ENCODE measurements at places on chromosomes 7 and 10.

DNA sequence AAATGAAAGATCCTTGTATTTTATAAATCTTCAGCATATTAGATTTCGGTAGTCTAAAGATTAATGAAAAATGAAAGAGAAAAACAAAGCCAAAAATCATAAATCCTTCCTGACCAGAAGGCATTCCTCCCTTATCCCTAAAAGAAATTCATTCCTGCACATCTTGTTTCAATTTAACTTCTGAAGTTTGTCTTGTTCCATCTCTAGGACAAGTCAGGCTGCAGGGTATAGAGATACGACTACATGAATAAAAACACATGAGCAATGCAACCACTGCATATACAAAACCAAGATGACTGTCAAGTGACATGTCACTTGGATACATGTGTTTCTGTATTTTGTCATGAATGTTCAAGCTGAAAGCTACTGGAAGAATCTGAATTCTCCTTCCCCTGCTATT lies 214.9 kb downstream of the JAZF1 start:
- no peak for DNase-seq

- no peak for DNase-seq
These were observed 97.6 kb downstream of the SEM1 start for GRCh38 chr7:96612034-96612433.

DNA sequence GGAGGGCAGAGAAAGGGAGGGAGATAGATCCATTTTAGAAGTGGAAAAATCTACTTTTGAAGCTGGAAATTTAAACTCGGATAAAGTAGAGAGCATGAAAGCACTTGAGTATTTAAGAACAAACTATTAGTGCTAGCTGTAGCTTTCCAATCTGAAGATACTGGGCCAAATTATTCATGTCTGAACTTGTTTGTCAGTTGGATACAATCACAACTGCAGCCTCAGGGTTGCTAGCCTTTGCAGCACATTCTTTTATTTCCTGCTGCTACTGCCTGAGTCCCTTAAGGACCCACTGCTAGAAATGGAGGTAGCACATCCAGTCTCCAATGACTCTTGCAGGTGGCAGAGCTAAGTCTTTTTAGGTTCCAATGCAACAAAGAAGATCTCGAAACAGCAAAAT lies 8.3 kb upstream of the SLC25A13 start:
- no peak for DNase-seq

- DNase-seq, result no peak
These were observed 152.4 kb upstream of the CELF2 start for GRCh38 chr10:10865303-10865702.

DNA sequence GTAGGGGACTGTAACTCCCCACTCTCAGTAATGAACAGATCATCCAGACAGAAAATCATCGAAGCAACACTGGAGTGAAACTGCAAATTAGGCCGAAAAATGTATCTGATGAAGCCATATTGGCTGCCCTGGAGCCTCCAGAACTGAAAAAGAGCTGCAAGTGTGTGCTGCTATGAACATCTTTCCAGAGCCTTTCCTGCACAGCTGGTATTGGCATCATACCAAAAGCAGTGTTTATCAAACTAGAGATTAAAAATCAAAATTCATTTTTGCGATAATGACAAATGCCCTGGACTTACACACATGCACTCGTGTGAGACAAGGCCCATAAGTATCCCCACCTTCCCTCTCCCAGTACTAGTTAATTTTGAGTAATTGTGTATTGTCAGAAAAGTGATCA lies 6.8 kb upstream of the CLDN12 start:
- no peak for DNase-seq

GRCh38 chr10:88926566-88927415 lies 25.8 kb downstream of the ACTA2 start:
- DNase-seq, result no peak

DNA sequence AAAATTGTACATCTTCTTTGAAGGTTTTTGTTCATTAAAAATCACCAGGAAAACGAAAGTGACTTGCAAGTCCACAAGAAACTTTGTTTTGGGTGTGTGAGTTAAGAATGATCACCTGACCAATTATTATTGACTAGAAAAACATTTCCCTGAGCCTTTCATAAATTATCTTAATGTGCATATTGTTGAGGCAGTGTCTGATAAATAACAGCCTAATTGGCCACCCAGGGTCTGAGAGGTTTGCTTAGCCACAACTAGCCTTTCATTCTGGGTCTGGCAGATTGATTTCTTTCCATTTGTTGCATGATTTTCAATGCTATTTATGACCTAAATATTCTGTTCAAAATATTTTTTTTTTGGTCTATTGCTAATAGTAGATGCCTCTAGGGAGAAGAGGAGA lies 152.8 kb downstream of the AUTS2 start:
- DNase-seq, result no peak

DNA sequence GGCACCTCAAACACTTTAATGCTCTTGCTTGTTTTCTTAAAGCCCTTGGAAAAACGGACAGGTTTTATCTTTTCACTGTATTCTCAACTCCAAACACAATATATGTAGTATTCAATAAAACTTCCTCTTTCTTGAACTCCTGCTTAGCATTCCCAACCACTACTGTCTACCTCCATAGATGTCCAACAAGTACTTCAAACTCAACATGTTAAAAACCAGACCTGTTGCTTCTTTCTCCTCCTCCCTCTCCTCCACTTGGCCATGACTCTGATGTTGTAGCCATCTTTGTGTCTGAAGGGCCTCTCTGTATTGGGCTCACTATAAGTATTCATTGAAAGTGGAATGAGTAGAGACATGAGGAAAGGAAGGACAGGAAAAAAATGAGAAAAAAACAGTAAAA lies 16.2 kb upstream of the COL17A1 start:
- no peak for DNase-seq

GRCh38 chr10:96588616-96589419 lies 2.0 kb upstream of the TM9SF3 start:
- no peak for DNase-seq

- DNase-seq, result no peak
These were observed 143.5 kb downstream of the ZMYND11 start for GRCh38 chr10:278707-279106.

- DNase-seq, result no peak
These were observed 97.7 kb downstream of the ARHGAP12 start for GRCh38 chr10:31830887-31831286.

DNA sequence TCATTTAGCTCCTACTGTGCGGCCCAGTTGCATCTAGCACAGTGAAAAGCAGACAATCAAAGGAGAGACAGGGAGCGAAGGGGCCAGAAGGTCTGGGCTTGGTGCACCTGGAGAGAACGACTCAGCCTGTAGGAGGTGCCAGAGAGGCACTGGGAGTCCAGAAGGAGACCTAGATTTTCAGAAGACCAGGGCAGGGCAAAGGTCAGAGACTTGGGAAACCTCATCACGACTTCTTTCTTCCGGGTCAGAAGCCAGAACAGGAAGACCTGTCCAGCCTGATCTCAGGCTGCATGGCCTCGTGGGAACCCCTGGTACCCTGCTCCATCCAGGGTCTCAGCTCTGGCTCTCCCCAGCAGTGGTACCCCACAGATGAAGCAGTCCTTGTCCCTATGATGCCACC lies 5.2 kb downstream of the AGAP3 start:
- no peak for DNase-seq

DNA sequence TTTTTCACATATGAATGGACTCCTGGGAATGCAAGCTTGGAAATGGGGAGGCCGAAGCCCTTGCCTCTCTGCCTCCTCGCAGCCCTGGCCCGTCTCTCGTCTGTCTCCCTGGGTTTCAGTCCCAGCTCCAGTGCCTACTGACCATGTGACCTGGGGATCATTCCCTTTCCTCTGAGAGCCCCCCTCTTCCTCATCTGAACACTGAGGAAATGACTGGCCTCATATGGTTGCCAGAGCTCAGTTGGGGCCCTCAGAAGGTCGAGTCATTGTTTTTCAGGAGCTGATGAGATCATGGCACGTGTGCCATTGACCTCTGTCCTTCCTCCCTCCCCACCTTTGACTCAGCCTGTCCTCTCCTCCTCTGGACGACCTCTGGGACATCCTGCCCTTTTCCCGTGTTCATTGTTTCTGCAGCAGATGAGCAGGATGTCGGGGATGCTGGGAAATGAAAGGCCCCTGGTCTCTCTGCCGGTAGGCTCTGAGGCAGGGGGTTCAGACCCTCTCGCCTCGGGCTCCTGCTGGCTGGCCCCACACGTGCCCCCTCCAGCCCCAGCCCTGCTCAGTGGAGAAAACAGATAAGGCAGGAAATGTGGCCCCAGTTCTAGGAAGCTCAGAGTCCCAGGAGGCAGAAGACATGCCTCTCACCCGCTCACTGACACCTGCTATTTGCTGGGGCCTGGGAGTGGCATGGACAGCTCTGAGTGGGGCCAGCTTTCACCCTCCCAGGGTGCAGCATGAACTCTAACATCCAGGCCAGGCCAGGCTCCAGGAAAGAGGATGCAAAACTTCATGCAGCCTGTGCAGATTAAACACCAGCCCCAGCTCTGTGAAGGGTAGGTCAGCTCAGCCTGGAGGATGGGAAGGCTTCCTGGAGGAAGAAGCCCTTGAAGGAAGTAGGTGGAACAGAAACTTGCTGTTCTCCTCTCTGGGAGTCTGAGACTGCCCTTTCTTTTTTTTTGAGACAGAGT lies 8.3 kb upstream of the PPP1R35 start:
- no peak for DNase-seq

DNA sequence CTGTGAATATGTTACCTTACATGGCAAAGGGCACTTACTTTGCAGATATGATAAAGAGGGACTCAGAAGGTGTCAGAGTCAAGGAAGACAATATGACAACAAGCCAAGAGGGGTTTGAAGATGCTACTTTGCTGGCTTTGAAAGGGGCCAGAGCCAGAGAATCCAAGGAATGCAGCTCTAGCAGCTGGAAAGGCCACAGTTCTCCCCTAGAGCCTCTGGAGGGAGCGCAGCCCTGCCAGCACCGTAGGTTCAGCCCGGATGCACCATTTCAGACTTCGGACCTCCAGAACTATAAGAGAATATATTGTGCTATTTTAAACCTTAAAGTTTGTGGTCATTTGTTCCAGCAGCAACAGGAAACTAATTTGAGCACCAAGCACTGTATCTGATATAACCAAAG lies 32.9 kb upstream of the WDR11 start:
- DNase-seq, result no peak

GRCh38 chr10:14603534-14604102 lies 171.1 kb downstream of the FAM107B start:
- no peak for DNase-seq

DNA sequence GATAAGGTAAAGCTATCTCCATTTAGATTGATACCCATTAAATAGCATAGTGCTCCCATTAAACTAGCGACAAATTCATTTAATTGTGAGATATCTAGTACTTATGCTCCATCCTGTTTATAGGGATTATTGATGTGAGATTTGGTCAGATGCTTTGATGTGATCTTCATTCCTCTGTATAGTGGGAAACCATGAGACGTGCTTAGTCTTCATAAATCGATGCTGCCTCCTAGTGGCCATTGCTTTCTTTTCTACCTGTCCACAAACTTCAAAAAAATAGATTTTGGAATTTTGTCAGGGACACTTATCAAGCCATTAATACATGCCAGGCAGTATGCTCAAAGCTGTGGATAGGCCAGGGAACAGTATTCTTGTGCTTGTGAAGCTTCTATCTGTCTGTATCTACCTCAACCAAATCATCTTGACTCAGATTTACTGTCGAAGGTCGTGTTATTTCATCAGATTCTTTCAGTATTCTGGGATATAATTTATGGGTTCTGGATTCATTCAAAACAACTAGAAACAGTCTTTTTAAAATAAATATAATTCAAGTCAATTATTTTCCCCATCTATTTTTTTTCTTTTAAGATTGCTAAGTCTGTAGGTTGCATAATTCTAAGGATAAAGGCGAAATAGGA lies 12.0 kb downstream of the LSM8 start:
- DNase-seq, result no peak

DNA sequence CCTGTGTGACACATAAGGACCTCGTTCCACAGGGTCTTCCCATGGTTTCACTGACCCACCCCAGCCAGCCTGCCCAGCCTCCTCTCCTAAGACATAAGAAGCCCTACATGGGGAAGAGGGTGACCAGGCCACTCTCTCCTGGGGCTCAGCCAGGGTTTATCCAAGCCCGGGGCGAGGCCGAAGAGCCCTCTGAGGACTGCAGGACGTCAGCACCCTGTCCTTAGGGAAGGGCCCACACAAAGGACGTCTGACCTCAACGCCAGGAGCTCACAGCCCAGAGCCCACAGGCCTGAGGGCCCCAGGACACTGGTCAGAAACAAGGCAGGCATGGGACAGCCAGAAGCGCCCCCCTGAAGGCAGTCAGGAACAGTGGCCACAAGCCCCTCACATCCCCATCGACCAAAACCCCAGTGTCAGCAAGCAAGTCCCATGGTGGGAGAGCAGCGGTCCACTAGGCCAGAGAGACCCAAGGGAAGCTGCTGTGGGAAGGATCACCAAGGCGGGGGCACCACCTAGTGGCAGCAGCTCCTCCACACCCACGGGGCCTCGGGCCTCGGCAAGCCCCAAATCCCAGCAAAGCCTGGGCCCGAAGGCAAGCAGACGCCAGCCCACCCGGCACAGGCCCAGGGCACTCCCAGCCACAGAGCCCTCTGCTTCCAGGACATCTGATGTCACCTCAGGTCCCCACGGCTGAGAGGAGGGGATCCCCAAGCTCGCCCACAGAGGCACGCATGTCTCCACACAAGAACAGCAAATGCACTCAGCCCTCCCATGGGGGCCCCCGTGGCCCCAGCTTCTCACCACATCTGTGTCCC lies 23.4 kb downstream of the MAD1L1 start:
- DNase-seq, result peak; percentile 38

GRCh38 chr7:127954357-127954748 lies 76.9 kb downstream of the LRRC4 start:
- DNase-seq, result no peak

- DNase-seq, result no peak
These were observed 2.2 kb upstream of the FOXI2 start for GRCh38 chr10:127734753-127735152.

DNA sequence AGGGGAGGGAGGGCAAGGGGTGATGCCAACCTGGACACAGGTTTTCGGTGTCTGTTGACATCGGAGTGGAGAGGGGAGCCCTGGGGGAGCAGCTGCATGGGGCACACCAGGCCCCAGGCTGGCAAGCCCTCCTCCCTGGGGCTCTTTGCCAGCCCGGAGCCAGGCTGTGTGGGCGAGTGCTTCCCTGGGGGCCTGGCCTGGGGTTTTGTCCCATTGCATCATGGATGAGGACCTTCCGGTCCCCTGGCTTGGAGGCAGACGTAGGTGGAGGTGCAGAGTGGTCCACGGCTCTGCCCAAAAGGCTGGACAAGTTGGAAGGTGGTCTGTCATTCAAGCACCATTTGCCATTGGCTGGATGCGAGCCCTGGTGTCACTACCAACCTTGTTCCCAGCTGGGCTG lies 34.8 kb downstream of the ZMIZ1 start:
- DNase-seq, result no peak

GRCh38 chr10:5547681-5547930 lies 22.8 kb downstream of the CALML3 start:
- DNase-seq, result no peak

GRCh38 chr10:44198096-44198779 lies 186.7 kb downstream of the CXCL12 start:
- no peak for DNase-seq

- no peak for DNase-seq
These were observed 57.9 kb downstream of the PROSER2 start for GRCh38 chr10:11881030-11881476.

GRCh38 chr7:66110856-66111255 lies 3.8 kb upstream of the CRCP start:
- DNase-seq, result no peak

- DNase-seq, result no peak
These were observed 61.0 kb downstream of the MPP7 start for GRCh38 chr10:28241741-28242399.

GRCh38 chr7:127997226-127997922 lies 33.9 kb downstream of the LRRC4 start:
- no peak for DNase-seq

- no peak for DNase-seq
These were observed 98.3 kb upstream of the DDC start for GRCh38 chr7:50663396-50664102.

GRCh38 chr7:27100694-27101170 lies 1.8 kb downstream of the HOXA2 start:
- DNase-seq, result no peak

Data from stimulated activated CD8-positive, alpha-beta memory T cell treated with anti-CD3 and anti-CD28 coated beads, Interleukin-4, amount 100 ng/mL, for 24 hours (primary cell).